ENCODE measurements at places on chromosomes 12 and 14.

GRCh38 chr12:124621296-124621660 lies 53.9 kb upstream of the NCOR2 start:
- DNase-seq, result no peak

- no peak for DNase-seq
Measured at GRCh38 chr14:90003526-90004307, 48.0 kb downstream of the TDP1 start.

- DNase-seq, result no peak
Measured at GRCh38 chr12:121808623-121809022, 4.8 kb downstream of the SETD1B start.

GRCh38 chr12:66640691-66641460 lies 38.0 kb downstream of the GRIP1 start:
- no peak for DNase-seq

DNA sequence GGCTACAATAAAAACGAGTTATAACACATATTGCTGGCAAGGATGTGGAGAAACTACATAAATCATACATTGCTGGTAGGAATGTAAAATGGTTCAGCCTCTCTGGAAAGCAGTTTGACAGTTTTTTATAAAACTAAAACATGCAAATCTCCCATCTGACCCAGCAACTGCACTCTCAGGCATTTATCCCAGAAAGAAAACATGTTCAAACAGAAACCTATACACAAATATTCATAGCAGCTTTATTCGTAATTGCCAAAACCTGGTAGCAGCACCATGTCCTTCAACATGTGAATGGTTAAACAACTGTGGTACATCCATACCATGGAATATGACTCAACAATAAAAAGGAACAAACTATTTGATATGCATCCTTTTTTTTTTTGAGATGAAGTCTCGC lies 10.1 kb upstream of the TMCC3 start:
- DNase-seq, result no peak
